ENCODE measurements at places on chromosomes 1 and 21. TPM values are rescaled to one million over a fixed set of nuclear protein-coding genes. Genes with fewer than 3 reads are reported as not detected.

The TMEM63A gene
- total RNA-seq, result 5.8 TPM

The IBA57 gene
- 4.6 TPM for total RNA-seq

The PRKCZ gene
- 9.7 TPM for total RNA-seq

The SPRR2A gene
- total RNA-seq, result not detected

The RCAN1 gene
- total RNA-seq, result 14.8 TPM

The CDC73 gene
- 32.0 TPM for total RNA-seq

The DMBX1 gene
- 0.61 TPM for total RNA-seq

The CFAP57 gene
- 0.33 TPM for total RNA-seq

The CTSE gene
- not detected for total RNA-seq

The RAB3B gene
- 6.3 TPM for total RNA-seq

The ADAM30 gene
- not detected for total RNA-seq

The ZNF648 gene
- not detected for total RNA-seq

The TRAF3IP3 gene
- not detected for total RNA-seq

The GPATCH3 gene
- total RNA-seq, result 10.7 TPM

The KCNJ15 gene
- total RNA-seq, result not detected

The CELA2B gene
- not detected for total RNA-seq

The ETNK2 gene
- total RNA-seq, result 17.6 TPM

The DYRK3 gene
- 9.7 TPM for total RNA-seq

The KRTAP19-3 gene
- not detected for total RNA-seq

Data from A549 treated with Hydrocortisone at 1 μM for 4 hours (cell line).